ENCODE measurements at places on chromosomes 2 and 18.

GRCh38 chr18:37539236-37539635, 26.4 kb downstream of the CELF4 start:
- DNase-seq: no peak

DNA sequence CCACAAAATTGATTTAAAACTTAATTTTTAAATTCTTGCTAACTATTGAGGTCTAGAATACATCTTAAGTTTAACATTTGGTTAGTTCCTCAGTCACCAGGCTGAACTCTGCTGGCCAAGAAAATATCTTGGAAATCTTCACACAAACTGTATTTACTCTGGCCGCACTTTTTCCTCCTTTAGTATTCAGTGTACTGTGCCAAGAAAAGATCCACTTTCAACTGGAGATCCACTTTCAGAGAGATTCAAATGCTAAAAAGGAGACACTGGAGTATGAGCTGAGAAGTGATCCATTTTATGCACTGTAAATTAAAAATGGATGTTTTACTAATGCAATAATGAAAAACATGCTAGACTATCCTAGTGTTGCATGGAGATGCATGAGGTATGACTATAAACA, 98.1 kb downstream of the ANTXR1 start:
- no peak for DNase-seq

- no peak for DNase-seq
Observed at GRCh38 chr2:47251404-47251675, 96.2 kb upstream of the STPG4 start.

GRCh38 chr2:139864821-139865302, 1084.7 kb upstream of the NXPH2 start:
- DNase-seq: no peak
